NCI-H526 (cell line): ENCODE measurements at places on chromosomes 5 and 9.

- DNase-seq: no peak
Measured at GRCh38 chr9:89729954-89730530, 125.2 kb downstream of the GADD45G start.

- no peak for DNase-seq
Measured at GRCh38 chr5:172498431-172499129, 44.3 kb upstream of the SH3PXD2B start.

GRCh38 chr5:34915856-34916192, 313 bp downstream of the BRIX1 start:
- no peak for DNase-seq

DNA sequence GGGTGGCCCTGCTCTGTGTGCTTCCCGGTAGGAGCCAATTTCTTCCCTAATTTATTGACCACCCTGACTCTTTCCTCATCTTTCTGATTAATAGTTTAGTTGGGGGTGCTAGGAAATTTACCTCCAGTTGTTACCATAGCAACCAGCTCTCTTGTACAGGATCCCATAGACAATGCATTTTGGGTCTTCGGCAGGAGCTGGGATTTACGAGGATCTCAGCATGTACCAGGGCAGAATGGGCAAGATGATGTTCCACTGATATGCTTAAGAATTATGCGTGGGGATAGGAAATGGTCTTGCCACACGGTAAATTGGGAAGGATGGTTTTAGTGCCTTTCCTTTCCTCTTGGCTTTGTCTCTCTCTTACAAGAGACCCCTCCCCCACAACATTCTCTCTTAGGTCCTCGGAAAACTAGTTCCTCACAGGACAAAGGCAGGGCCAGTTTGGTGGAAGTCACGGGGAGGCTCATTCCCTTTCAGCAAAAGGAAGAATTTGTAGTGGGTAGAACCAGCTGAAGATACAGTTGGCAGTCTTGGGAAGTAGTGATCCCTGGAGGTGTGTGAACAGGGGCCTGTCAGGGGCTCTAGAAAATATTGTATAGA, 133.4 kb upstream of the SHB start:
- DNase-seq: no peak

- DNase-seq: no peak
Measured at GRCh38 chr5:31890046-31890445, 251.1 kb downstream of the PDZD2 start.

DNA sequence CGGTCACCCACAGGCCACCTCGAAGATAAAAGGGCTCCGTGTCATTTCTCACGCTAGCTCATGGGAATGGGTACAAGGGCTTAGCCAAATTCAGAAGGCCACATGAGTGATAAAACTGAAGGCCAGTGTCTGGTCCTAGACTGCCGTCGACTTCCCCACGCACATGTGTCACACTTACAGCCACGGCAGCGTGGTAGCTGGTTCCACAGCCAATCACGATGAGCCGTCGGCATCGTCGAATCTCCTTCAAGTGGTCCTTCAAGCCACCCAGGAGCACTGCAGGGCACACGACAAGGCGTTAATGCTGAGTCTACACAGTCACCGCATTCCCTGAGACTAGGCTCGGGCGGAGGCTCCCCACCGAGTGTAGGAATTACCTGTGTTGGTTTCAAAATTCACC, 24.7 kb upstream of the MAPK9 start:
- no peak for DNase-seq

- no peak for DNase-seq
Measured at GRCh38 chr5:144659634-144660227, 489.1 kb downstream of the KCTD16 start.

GRCh38 chr5:181087309-181087708, 43.7 kb downstream of the OR2V1 start:
- DNase-seq: no peak

DNA sequence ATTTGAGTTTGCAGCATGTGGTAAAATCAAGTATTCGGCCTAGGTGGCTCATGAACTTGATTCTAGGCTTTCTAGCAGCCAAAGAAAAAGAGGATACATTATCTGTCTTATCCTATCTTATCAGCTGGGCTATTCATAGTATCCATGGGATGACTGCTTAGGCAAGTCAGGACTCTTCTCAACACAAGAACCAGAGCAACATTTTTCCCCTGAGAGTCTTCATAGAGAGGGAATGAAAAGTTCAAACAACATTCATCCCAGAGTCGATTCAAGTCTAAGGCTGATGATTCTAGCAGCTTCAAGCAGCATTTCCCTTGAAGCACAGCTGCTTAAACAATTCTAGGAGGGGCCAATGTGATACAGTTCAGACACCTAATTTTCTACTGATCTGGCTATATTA, 3.0 kb downstream of the S100Z start:
- no peak for DNase-seq
